ENCODE measurements at places on chromosomes 11 and 22. TPM values are rescaled to one million over a fixed set of nuclear protein-coding genes. Genes with fewer than 3 reads are reported as not detected.

The C11orf97 gene
- not detected for total RNA-seq

The IL18 gene
- 0.19 TPM for total RNA-seq

The RASD2 gene
- total RNA-seq, result not detected

The MS4A4E gene
- not detected for total RNA-seq

The CALCA gene
- total RNA-seq, result not detected

The MS4A15 gene
- total RNA-seq, result not detected

The MRPL16 gene
- total RNA-seq, result 32.3 TPM

The AIFM3 gene
- 0.33 TPM for total RNA-seq

The BARX2 gene
- total RNA-seq, result not detected

The FAU gene
- total RNA-seq, result 163 TPM

The ADORA2A gene
- 18.6 TPM for total RNA-seq

The PRR14L gene
- 32.8 TPM for total RNA-seq

The CHRM1 gene
- not detected for total RNA-seq

The BCO2 gene
- total RNA-seq, result 1.1 TPM

The ANKK1 gene
- under 0.01 TPM for total RNA-seq

The TRPC6 gene
- under 0.01 TPM for total RNA-seq

The AMOTL1 gene
- 40.2 TPM for total RNA-seq

The MPZL2 gene
- total RNA-seq, result 25.8 TPM

The ZNRF3 gene
- total RNA-seq, result 7.2 TPM

The MOV10L1 gene
- total RNA-seq, result 46.7 TPM

The INPP5J gene
- 0.33 TPM for total RNA-seq

The P2RY6 gene
- total RNA-seq, result 0.29 TPM

The APOL3 gene
- total RNA-seq, result 58.8 TPM

The MSANTD4 gene
- total RNA-seq, result 18.6 TPM

The OR5A1 gene
- not detected for total RNA-seq

The MRPL49 gene
- 58.6 TPM for total RNA-seq

The C1QTNF6 gene
- 14.4 TPM for total RNA-seq

The GAL gene
- total RNA-seq, result 2.9 TPM

All from vein endothelial cell (primary cell).